ENCODE measurements at places on chromosomes 7 and 10. TPM values are rescaled to one million over a fixed set of nuclear protein-coding genes. Genes with fewer than 3 reads are reported as not detected.

- no peak for DNase-seq
These were observed 122.0 kb upstream of the PRKCQ start for GRCh38 chr10:6702030-6702429.

- DNase-seq = no peak
These were observed 24.8 kb downstream of the WDR86 start for GRCh38 chr7:151384776-151385625.

DNA sequence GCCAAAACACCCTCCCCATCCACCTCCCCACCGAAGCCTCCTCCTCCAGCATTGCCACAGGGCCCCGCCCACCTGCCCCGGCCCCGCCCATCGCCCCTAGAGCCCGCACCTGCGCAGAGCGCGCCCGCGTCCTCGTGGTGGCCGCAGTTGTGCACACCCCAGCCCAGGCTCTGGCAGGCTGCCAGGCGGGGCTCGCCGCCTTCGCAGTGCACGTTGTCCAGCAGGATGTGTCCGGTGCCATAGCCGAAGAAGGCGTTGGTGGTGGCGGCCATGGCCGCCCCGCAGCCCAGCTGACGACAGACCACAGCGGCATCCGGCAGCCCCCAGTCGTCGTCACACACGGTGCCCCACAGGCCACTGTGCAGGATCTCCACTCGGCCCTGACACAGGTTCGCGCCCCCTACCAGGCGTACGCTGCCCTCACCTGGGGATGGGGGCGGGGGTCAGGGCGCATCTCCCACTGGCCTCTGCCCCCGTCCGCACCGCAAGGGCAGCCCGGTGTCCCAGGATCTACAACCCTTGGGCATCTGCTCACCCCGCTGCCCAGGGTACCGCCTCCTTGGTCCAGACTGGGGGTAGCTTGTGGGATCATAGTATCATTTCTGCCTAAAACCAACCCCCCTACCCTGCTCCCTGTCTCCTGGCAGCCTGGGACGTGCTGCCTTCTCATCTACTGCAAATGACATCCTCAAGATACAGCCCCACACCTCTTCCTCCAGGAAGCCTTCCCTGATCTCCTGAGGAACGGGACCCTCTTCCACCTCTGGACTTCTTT lies 11.9 kb downstream of the SSC4D start:
- no peak for DNase-seq

DNA sequence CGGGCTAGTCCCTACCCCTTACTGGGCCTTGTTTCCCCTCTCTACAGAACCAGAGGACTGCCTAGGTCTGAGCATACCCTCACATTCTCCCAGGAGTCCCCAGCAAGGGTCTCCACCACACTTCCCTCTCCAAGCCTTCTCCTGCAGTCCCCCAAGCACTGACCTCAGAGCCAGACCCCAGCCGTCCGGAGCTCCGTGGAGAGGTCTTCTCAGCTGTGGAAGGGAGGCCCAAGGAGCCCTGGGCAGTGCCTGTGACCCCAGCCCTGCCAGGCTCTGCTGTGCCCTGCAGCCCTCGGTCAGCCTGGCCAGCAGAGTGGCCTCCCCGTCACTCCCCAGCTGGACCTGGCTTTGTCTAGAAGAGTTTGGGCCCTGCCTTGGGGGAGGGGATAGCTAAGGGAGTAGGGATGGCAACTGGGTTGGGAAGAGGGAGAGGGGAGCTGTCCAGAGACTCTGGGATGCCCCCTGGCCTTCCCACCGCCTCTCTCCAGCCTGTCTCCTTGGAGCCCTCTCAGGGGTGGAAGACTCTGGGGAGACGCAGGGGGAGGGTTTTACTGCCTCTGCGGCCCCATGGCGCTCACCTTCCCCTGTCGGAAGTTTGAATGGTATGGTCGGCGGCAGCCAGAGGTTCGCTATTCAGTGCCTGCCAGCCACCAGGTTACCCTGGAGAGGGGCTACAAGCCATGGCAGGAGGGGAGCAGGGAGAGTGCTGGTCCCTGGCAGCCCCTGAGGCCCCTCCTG lies at the start of gene C10orf105:
Gene C10orf105, minus strand, starts transcription at position 315 of the 738 bp plus-strand sequence. CDS start 3,441 bp downstream, outside the sequence.
- no peak for DNase-seq

- DNase-seq = no peak
These were observed 84.7 kb upstream of the C1QL3 start for GRCh38 chr10:16606421-16606820.

- no peak for DNase-seq
These were observed 104.9 kb upstream of the YAE1 start for GRCh38 chr7:39461263-39461820.

- no peak for DNase-seq
These were observed 121.6 kb upstream of the KAT6B start for GRCh38 chr10:74704629-74705357.

- no peak for DNase-seq
These were observed 787.4 kb downstream of the PHTF2 start for GRCh38 chr7:78585980-78586379.

DNA sequence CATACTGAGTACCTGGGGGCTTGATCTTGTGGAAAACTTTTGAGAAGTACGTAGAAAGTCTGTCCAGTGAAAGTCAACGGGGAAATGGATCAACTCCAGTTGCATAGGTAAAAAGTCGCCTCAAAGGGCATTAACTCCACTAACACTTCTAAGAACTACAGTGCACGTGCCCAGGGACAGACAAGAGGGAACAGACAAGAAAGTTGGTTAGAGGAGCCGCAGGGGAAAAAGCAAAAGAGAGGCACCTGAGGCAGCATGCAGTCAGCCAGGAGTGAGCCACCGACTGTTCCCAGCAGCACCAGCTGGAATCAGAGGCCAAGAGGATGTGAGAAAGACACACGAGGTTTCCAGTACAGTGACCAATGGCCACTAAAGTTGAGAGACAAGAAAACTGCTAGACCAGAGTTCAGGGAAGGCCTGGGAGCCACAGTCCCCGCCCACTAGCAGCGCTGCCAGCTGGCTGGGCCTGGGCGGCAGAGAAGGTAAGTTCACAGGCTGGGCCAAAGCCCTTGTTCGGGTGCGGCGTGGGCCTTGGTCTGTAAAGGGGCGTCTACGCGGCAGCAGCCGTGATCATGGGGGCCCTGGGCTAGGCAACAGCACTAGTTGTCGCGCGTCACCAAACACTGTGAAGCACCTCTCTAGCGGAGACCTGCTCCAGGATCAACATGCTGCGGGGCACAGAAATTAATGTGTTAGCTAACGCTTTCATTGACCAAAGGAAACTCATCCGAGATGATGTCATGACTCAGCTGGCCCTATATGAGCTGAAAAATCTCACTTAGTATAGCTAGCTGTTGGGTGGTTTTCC lies 14.0 kb downstream of the ITGB1 start:
- DNase-seq = no peak

DNA sequence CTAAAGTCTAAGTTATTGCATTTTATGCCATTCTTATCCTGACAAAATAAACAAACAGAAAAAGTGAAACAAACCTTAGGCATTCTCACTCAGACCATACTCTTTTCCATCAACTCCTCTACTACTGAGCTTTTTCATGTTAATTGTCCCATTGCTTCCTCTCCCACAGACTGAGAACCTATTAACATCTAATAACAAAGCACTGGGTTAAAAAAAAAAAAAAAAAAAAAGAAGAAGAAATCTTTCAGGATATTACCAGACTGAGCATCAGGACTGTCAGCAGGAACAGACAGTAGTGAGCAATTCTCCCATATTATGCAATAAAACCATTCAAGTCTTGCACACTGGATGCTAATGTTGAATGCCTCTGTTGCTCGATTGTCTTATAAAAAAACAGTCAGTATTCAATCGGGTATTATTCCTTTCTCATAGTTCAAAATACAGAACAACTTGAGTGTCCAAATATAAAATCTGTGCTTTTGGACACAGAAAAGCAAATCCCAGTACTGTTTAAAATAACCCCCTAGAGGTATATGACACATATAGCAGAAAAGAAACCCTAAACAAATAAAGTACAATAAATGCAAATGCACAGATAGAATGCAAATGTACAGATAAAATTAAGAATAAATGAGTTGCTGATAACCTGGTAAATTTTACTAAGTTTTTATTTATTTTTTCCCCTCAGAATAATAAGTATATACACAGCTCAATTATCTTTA lies 531.3 kb upstream of the LRRTM3 start:
- DNase-seq = no peak

- no peak for DNase-seq
These were observed 20.2 kb downstream of the CTBP2 start for GRCh38 chr10:125140151-125140550.

GRCh38 chr10:14358886-14359573 lies 28.3 kb upstream of the FRMD4A start:
- DNase-seq = no peak

DNA sequence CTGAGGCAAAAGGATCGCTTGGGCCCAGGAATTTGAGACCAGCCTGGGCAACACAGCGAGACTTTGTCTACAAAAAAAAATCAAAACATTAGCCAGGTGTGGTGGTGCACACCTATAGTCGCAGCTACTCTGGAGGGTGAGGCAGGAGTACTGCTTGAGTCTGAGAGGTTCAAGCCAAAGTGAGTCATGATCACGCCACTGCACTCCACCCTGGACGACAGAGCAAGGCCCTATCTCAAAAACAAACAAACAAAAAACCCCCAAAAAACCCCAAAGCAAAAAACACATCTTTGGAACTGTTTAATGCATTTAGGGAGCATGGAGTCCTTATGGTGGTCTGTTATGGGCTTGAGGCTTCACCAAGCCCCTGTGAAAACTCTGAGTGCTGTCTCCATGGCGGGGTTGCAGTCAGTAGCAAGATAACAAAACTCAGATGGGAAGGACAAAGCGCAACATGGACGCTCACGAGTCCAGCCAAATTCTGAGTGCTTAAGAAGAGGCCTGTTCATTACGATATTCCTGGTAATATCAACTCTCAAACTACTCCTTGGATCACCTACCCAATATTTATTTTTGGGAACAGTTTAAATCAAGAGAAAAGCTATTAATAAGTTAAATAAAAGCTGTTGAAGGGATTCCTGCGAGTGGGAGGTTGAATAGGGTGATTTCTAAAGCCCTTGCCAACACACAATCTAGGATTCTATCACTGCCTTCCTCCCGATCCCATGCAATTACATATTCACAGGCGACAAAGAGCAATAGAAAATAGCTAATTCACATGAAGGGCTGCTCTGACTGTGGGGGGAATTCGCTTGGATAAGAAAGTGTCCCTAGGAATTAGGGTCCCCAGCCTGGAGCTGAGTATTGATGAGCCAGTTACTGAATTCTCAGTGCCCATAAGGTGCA lies 123.3 kb downstream of the HIPK2 start:
- no peak for DNase-seq

DNA sequence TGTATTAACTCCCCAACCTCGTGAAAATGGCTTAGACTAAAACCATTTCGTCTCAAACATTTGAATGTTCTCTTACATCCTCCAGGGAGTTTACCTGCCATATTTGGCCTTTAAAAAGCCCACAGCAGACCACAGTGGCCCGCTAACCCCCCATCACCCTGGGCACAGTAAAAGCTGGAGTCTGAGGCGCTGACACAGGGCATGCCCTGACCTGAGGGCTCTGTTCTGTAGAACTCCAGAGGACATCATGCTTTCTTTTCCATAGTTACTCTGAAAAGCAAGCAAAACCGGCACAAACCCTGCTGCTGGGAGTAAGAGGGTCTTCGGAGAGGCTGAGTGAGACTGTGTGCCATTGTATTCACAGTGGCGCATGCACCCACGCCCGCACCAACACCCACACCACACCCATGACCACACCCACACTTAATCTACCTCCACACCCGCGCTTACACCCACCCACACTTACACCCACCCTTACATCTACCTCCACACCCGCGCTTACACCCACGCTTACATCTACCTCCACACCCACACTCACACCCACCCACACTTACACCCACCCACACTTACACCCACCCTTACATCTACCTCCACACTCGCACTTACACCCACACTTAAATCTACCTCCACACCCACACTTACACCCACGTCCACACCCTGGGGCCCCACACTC lies 32.1 kb downstream of the LRRC27 start:
- no peak for DNase-seq

- DNase-seq = no peak
These were observed 151.7 kb downstream of the GRK5 start for GRCh38 chr10:119359025-119359424.

DNA sequence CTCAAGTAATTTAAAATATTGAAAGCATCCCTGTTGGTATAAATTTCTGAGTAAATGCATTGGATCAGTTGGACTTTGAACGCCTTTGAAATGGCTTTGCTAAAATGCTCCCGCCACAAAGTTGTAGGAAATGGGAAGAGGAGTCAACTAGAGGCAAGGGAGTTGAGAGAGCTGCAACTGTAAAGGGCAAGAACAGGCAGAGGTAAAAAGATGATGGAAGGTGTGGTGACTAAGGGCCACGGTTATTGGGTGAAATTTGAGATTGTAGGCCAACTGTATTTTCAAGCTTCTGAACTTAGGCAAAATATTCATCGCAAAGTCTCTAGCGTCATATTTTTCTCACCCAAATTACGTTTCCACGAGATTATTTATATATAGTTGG lies 595 bp upstream of the SUMF2 start:
- DNase-seq = no peak

DNA sequence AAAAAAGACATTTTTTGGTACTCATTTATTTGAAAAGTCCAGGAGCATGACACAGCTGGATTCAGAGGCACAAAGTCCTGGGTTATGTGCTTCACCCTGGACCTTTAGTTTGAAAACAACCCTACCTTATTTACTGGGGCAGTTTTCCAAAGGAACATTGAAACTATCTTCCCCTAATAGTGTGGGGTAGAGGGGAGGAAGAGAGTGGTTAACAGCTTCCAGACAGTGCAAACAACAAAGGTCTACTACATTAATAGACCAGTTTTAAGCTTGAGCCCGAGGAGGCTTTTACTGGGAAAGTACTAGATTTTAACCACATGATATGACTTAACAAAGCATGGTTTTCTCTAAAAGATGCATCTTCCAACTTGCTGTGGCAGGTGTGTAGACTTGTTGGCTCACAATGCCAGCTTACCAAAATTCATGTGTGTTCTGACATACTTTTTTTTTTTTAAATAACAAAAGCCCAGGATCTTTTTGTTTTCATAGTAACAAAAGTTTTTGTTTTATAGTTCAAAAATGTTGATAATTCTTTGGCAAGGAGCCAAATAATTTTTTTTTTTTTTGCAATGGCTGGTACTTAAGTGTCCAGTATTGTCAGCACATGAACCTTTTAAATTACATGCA lies 1.8 kb downstream of the GSTO1 start:
- no peak for DNase-seq

DNA sequence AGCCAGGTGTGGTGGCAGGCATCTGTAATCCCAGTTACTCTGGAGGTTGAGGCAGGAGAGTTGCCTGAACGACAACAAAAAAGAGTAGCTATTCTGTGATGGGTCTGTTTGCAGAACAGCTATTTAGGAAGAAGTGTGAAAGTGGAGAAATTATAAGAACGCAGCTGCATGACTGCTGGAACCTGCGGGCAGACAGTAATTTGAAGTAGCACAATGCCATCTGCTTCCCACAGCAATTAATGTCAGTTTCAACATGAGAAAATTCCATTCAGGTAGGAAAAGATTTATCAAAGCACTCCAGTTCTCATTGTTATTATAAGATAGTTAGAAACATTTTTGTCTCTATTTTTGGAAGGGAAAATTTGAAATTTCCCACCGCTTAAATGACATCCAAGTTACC lies 21.5 kb downstream of the LAMB1 start:
- DNase-seq = no peak

GRCh38 chr10:13955409-13956068 lies 368.8 kb downstream of the PRPF18 start:
- DNase-seq = no peak

GRCh38 chr7:43879477-43879876 lies 10.2 kb upstream of the MRPS24 start:
- no peak for DNase-seq

The COL17A1 gene
- 0.27 TPM for polyA plus RNA-seq

The BMI1 gene
- 121 TPM for polyA plus RNA-seq

The CFAP70 gene
- 12.4 TPM for polyA plus RNA-seq

The NEUROD6 gene
- not detected for polyA plus RNA-seq

The SPDYE6 gene
- polyA plus RNA-seq = 1.3 TPM

The PIK3CG gene
- polyA plus RNA-seq = 3.3 TPM

The VAX1 gene
- polyA plus RNA-seq = not detected

The OR2A12 gene
- not detected for polyA plus RNA-seq

The PPP1R17 gene
- polyA plus RNA-seq = not detected

Data from right renal cortex interstitium (tissue), 3 donors.